Dermis microvascular lymphatic vessel endothelial cell (primary cell): ENCODE measurements at places on chromosomes 11 and 22.

DNA sequence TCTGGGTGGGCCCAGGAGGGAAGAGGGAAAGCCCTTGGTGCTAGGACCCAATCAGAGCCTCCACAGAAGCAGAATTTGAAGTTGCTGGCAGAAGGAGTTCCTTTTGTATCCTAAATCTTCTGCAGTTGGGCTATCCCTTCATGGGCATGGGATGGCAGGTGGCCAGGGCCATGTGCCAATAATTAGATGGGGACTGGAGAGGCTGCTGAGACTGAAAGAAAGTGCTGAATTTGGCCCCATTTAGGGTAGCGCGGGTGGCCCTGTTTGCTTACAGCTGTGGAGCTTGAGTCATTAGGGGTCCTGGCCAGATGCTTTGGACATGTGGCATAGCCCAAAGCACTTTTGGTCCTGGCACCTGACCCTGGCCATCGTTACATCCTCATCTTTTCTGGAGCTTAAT, 27.1 kb downstream of the PARVA start:
- DNase-seq = no peak

- no peak for DNase-seq
These were observed 123.2 kb downstream of the ATG16L2 start for GRCh38 chr11:72937439-72937838.

- peak; percentile 11 for DNase-seq
These were observed 118.0 kb downstream of the SNX19 start for GRCh38 chr11:130798280-130798679.

- DNase-seq = no peak
These were observed 35.5 kb downstream of the POLR3H start for GRCh38 chr22:41508770-41509170.

GRCh38 chr11:132691848-132692550, 840.3 kb downstream of the OPCML start:
- DNase-seq = no peak

- no peak for DNase-seq
These were observed 28.0 kb downstream of the SLN start for GRCh38 chr11:107683807-107684206.

DNA sequence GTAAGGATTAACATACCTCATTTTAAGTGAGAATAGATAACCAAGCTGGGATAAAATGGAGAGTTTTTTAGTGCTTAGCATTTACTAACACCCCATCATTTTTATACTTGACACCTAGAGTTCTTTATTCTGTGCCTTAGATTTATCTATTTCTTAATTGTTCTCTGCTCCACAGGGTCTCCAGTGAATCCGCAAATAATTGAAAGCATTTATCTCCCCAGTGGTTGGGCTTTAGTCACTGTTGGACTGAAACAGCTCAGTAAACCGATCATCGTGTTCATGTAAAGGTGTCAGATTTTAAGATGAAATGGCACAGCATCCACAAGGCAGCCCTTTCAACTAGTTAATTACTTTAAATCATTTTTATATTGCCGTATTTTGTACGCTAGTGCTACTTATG, 17.8 kb upstream of the GRIA4 start:
- no peak for DNase-seq

DNA sequence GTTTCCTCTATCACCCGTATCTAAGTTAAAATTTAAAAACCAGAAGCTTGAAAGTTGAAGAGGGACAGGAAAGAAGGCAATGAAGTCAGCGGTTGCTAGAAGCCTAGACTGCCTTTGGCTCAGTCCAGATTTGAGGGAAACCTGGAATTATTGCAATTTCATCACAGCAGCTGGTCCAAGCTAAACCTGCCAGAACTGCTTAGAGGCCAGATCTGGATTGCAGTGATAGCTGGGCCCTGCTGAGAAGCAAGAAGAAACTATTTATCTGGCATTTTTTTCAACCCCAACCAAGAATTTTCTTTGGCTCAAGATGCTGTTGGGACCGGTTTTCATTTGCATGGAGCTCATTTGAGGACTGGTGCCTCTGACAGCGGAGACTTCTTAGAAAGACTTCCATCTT, 121.5 kb upstream of the TEAD1 start:
- DNase-seq = no peak

DNA sequence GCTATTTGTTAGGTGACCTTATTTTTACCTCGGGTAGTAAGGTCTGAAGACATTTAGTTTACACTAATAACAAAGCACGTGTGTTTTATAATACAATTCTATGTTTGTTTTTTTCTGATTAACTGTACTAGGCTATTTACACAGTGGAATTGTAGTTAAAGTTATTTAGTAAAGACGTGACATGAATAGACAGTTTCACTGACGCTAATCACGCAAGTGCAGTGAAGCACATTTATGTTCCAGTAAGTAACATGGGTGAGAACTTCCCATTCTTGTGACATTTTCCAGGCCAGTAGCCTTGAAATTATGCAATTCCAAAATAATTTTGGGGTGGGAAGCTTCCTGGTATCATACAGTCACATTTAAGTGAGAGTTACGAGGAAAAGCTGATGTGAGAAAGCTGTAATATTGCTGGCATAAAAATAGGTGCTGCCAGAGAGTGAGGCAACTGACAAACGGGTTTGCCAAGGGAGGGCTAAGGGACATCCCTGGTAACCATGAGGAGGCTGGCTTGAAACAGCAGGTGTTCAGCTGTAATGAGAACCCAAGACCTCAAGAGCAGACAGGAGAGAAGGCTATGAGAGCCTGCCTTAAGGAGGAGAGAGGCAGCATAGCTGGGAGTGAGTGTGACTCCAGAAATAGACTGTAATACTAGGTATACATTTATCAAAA, 378.8 kb downstream of the DCDC1 start:
- no peak for DNase-seq

DNA sequence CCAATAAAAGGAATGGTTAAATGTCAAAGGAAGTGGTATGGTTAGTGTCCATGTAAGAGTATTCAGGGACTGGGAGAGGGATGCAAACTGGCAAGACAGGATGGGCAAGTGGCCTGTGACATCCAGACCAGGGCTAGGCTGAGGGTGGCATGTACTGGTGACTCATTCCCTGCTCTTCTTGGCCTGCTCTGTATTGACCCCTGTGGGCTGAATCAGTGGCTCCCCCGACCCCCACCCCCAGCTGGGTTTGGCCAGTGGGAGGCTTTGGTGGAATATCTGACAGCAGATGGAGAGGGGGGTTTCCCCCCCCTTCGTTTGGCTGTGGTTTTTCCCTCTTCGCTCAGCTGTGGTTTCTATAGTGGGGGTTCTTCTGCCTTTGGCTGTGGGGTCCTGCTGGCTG, 87.7 kb downstream of the CSNK2A3 start:
- no peak for DNase-seq

DNA sequence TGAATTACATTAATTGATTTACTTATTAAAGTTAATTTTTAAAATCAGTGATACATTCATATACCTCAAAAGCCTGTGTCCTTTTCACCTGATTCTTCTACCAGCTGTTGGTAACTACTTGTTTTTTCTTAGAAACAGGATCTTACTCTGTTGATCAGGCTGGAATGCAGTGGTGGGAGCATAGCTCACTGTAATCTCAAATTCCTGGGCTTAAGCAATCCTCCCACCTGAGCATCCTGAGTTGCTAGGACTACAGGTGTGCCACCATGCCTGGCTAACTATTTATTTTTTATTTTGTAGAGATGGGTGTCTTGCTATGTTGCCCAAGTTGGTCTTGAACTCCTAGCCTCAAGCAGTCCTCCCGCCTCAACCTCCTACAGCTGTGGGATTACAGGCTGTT, 4.7 kb downstream of the TRIM44 start:
- DNase-seq = no peak

DNA sequence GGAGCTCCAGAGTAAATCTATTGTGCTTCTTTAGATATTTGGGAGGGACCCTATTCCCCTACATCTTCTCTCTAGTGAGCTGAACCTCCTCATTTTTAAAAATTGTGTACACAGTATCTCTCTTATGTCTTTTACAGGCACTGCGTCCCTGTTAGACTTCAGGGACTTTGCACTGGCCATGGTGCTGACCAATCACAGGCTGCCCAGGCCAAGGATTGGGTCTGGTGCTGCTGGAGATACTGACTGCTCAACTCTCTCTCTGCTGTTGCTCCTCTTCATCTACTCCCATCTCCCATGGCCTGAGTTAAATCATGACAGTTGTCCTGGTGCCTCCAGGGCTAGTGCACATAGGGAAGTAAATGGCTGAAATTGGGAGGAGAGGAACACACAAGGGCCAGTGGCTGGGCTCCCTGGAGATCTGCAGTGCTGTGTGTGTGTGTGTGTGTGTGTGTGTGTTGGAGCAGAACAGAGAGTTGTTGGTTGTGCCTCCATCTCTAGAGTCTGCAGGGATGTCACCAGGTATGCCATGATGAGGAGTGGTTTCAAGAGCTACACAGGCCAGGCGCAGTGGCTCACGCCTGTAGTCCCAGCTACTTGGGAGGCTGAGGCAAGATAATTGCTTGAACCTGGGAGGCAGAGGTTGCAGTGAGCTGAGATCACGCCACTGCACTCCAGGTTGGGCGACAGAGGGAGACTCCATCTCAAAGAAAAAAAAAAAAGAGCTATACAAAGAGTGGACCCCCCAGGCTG, 155.3 kb downstream of the ST3GAL4 start:
- no peak for DNase-seq

- DNase-seq = no peak
These were observed 19.2 kb downstream of the SERPIND1 start for GRCh38 chr22:20792966-20793728.

- no peak for DNase-seq
These were observed 51.9 kb upstream of the CDON start for GRCh38 chr11:126114486-126115126.

- DNase-seq = no peak
These were observed 7.6 kb upstream of the POU2AF1 start for GRCh38 chr11:111386611-111387150.

DNA sequence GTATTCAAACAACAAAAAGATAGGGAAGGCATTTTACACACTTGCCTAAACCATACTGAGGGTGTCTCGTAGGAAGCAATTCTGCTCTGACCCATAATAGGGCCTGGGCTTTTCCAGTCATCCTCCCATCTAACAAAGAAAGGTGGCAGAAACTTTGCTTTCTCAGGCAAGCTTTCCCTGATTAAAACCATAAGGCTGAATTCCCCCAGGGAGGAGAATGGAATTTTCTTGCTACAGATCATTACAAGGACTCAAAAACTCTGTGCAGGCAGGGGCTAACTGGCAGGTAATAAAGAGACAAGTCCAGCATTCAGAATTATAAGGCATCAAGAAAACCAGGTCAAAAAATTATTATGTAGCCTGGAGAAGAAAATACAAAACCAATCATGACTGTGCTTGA, 90.4 kb downstream of the RBFOX2 start:
- no peak for DNase-seq

GRCh38 chr11:24755260-24755839, 258.5 kb downstream of the LUZP2 start:
- DNase-seq = no peak

DNA sequence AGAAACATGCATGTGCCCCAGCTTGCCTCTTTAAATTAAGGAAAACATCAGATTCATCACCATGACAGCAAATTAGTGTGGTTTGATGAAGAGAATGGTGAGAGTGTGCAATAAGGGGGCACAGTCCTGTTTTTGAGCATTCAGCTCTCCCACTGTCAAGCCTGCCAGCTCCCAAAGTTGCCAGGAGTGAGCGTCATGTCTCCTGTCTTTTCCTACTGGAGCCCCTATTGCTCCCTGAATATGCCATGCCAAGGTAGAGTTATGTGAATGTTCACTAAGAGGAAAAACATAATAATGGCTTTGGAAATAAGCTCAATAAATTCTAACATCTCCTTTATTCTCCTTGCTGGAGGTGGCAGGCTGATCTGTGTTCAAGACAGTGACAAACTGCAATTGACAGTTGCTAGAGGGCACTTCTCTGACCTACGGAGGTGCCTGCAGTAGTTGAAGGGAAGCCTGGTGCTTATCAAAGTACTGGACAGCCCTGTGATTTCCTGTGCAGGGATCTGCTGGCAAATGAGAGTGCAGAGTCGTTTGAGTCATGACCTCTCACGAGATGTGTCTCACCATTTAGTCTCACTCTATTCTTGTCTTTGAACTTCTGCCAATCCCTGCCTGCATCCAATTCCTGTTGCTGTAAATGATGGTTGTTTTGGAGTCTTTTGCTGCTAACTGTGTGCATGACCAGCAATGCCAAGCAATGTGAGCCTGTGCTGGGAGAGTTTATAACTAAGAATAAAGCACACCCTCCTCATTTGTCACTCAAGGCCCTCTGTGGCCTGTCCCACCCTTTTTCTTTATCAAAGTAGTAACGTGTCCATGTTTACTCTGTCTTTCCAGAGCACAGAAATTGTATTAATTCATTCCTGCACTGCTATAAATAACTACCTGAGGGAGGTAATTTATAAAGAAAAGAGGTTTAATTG, 34.8 kb downstream of the MRGPRX2 start:
- peak; percentile 85 for DNase-seq

DNA sequence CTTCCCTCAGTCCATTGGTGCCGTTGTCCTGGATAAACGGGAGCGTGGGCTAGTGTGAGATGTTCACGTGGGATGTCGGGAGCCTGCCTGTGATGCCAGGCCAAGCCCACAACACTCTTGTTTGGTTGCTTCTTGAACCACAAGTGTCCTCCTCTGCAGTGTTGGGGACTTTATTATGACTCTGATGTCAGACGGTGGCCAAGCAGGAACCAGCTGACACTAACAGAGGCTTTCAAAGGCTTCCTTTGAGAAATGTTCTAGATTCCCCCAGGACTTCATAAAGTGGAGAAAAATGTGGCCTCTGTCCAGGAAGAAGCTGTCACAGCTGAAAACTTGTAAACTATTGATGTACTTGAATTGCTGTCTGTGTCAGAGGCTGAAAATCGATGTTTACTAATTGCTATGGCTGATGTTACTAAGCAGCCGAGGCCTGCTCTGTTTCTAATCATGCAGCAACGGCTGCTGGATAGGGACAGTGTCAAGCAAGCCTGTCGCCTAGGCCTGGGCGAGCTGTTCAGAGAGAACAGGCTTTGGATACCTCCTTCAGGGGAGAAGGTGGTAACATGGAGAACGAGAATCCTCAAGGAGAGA, 131.7 kb downstream of the TBC1D22A start:
- DNase-seq = no peak

GRCh38 chr11:116963813-116964212, 126.4 kb upstream of the APOA1 start:
- no peak for DNase-seq

- no peak for DNase-seq
These were observed 5.2 kb downstream of the KCNJ5 start for GRCh38 chr11:128896356-128896755.

GRCh38 chr22:25039255-25039654, 86.7 kb downstream of the KIAA1671 start:
- DNase-seq = no peak

DNA sequence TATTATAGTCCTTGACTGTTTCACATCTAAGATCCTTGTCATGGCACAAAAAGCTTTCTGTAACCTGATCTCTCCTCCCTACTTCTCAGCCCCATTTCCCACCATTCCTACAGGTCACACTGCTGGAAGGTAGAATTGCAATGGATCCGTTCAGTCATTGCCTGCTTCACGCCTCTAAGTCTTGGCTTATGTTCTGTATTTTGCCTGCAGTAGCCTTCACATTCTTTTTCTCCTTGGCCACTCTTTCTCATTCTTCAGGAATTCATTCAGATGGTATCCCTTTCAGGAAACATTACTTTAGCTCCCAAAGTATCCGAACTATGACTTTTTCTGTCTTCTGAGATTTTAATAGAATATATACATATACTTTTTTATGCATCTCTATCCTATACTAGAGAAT, 731.5 kb downstream of the NTM start:
- DNase-seq = no peak

GRCh38 chr22:35695202-35695601, 22.5 kb upstream of the APOL5 start:
- no peak for DNase-seq

- DNase-seq = no peak
These were observed 44.5 kb downstream of the PARVB start for GRCh38 chr22:44068422-44069191.
